ENCODE measurements at places on chromosomes 1 and 21.

DNA sequence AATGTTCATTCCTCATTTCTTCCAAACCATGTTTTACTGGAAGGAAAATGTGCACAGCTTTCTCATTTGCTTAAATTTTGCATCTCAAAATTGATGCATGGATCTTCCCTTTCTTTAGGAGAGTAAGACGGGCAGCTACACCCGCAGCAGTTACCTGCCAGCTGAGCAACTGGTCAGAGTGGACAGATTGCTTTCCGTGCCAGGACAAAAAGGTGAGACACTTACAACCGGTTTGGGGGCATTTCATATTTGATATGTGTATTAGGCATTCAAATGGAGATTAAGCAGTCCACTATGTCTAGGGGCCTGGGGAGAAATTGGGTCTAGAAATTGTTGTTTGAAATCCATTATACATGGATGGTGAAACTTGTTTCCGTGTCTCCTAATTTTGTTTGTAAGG is 12.9 kb downstream of the C8A start:
- DNase-seq, result no peak

- no peak for DNase-seq
These were observed 3.0 kb downstream of the TAS1R2 start for GRCh38 chr1:18856435-18856834.

DNA sequence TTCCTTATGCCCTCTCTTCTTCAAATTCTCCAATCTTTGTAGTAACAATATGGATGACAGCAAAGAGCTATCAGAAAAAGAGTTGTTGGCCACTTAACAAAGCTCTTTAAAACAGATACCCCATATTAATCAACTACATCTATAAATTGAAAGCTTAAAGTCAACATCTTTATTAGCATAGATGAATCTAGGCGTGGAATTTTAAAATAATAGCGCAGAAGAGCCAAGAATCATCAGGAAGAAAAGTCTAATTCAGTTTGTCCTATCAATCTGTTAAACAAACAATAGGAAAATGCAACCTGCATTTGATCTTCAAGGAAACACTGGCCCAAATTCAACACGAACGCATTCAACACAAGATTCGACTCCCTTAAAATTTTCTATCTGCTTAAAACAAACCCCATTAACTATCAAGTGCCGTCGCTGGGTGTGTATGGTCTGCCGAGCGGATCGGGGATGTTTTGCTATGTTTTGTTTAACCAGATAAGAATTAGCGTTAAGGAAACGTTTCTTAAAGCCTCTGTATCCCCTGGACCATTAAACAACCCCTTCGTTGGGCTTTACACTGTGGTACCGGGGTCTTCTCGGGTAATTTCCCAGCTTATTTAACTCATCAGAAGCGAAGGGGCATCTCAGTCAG is 1.0 kb downstream of the LYST start:
- DNase-seq, result no peak

- DNase-seq, result no peak
These were observed 20.2 kb downstream of the EXOC8 start for GRCh38 chr1:231317306-231318014.

GRCh38 chr21:36433059-36433709 is 46.7 kb downstream of the CLDN14 start:
- DNase-seq, result no peak

GRCh38 chr1:57378534-57378933 is 45.3 kb downstream of the DAB1 start:
- no peak for DNase-seq

DNA sequence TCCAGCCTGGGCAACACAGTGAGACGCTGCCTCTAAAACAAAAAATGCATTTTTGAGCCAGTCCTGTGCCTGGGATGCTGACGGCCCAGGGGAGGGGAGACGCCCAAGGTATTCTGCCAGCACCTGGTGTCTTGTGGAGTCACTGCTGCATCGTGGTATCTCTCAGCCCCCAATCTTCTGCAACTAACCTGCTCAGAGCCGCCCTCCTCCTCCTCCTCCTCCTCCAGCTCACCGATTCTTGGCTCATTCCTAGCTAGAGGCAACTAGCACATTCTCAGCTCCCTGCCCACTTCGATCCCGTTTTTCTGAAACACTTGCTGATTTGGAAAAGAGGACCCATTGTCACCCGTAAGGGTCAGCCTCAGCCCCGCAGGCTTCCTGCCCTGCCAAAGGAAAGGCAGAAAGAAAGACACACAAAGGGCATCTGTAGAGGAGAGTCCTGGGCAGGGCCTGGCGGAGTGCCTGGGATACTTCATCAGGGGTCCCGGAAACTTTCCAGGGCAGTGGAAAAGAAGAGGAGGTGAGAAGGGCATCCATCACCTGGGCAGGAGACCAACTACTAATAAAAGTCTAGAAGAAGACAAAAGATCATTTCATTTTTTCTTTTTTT is 20.7 kb downstream of the GPR157 start:
- DNase-seq, result no peak

All from T-helper 2 cell (primary cell).